ENCODE measurements at places on chromosomes 6 and 20.
A peak's percentile ranks its signal among the peaks of the same experiment; 100 is the strongest.

GRCh38 chr6:65113581-65113980 lies 593.4 kb downstream of the EYS start:
- DNase-seq = no peak

- DNase-seq = no peak
Measured at GRCh38 chr6:137224799-137225198, 5.6 kb upstream of the IFNGR1 start.

DNA sequence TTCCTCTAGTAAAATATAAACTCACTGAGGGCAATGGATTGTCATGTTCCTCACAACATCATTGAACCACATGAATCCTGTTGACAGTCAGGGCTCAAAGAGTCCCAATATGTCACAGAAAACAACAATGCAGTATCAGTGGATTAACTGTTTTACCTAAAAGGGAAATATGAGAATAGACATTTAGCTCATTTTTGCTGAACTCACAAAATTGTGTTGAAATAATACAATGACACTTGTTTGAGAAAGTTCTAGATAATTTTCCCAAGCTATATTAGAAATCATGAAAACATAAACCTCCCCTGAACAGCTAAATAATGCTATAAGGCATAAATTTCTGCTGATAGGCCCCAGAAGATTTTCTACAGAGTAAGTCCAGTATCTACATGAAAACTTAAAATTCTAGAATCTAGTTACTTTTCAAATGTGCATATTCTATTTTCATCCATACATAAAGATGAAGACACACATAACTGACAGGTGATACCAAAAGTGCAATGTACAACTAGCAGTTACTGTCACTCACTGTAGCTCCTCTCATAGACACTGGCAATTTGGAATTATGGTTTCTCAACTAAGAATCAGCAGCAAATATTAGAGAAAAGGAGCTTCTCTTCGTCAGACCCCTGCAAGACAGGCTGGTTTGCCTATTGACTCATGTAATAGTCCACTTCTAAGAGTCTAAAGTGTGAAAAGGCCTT lies 269.9 kb downstream of the PTPRK start:
- DNase-seq = no peak

DNA sequence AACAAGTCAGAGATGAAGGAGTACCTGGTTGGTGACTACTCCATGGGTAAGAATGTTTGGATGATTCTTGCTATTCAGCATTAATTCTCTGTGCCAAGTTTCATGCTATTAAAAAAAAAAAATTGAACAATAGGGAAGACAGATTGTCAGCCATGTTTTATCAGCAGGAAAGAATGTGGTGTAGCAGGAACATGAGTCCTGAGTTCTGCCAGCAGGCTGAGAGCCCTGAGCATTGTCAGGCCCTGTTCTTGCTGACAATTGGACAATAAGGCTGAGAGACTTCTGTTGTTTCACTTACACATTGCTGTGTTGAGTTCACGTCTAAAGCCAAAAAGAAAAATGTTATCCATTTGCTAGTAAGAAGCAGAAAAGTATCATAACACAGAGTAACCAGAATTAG lies 70.4 kb upstream of the SMIM28 start:
- no peak for DNase-seq

GRCh38 chr6:13177664-13178063 lies 150.7 kb downstream of the TBC1D7 start:
- DNase-seq = peak; percentile 19

DNA sequence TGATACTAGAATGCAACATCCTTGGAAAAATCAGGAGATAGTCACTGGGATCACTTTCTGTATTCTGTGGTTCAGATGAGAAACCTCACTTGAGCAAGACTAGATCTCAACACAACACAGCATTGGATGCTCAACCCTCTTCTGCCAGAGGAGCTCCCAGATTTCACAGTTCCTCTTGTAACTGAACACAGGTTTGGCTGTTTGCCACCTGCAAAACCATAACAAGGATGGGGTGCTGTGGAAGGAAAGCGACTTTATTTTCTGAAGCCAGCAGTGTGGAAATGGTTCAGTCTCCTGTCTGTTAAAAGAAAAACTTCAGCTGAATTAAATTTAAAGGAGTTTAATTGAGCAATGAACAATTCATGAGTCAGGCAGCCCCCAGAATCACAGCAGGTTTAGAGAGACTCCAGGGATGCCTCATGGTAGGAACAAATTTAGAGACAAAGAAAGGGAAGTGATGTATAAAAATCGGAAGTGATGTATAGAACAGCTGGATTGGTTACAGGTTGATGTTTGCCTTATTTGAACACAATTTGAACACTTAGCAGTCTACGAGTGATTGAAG lies 149.9 kb upstream of the UST start:
- no peak for DNase-seq

- no peak for DNase-seq
Measured at GRCh38 chr20:48944663-48945297, 23.3 kb downstream of the ARFGEF2 start.

DNA sequence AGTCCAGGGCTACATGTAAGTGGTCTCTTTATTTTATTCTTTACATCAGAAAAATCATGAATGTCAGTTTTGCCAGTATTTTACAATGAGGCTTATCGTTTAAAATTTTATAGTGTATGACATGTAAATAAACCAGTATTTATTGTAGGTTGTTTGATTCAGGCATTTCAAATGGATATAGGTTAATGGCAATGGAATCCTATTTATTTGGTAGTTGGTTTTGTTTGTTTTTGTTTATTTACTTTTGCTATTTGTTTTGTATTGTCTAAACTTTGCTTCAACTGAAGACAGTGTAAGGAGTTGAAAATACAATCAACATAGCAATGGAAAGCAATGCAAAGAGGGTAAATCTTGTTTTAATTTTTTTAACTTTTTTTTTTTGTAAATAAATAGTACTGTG lies 119.0 kb upstream of the SAMD5 start:
- DNase-seq = no peak

GRCh38 chr20:62025832-62026563 lies 39.7 kb downstream of the TAF4 start:
- no peak for DNase-seq

GRCh38 chr6:150729188-150729748 lies 129.6 kb downstream of the PLEKHG1 start:
- DNase-seq = no peak

DNA sequence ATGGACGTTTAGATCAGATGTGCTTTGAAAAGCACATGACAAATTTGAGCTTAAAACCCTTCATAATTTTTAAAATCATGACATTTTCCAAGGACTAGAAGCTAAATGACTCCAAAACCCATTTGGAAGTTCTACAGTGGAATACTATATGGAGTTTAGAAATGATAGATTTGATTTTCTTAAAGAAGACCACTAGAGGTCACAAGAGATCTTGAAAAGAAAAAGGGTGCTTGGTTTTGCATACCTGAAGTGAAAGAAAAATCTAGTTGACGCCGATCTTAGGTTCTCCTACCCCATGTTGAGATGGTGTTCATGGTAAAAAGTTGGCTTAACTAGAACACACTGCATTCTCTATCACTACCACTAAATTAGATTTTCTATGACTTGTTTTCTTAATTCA lies 31.5 kb downstream of the CFAP61 start:
- DNase-seq = no peak

DNA sequence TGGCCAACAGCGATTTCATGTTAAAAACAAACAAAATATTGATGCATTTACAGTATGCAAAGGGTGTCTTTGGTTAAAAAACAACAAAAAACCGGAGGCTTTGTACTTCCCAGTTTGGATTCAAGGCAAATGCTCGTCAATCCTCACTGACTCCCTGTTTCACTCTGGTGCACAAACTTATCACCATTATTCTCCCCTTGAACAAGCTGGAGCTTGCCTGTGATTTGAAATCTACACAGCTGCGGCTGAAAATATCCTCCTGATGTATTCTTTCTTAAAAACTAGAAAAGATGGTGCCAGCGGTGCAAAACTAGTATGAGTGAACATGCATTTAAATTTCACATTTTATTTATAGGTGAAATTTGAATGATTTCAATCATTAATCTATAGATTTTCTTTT lies 3.3 kb downstream of the PERP start:
- DNase-seq = no peak

DNA sequence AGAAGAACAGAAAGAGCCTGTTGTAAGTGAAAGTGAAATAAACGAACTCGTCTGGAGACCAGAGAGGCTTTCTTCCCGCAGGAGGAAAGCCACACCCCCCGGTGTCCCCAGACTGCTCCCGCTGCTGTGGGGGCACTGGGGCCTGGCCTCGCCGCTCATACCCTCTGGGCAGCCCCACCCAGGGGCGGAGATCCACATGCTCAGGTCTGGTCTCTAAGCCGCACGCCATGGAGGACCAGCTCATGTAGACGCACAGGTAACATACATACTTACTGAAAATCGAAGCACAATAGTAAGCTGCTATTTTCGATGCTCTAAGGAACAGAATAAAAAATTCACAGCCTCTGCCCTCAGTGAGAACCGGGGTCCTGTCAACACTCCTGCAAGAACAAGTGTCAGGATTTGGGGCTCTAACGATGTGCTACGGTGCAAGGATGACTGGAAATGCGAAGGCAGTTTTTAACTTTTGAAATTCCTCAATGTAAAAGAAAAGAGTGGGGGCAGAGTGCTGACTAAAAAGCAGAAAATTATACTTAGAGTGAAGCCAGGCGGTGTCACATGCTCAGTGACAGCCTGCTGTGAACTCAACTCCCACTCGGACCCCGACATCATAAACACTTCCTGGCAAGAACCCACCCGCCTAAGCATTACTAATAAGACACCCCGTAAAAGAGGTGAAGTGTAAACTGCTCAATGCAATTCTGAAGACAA lies 110.5 kb downstream of the IRF4 start:
- DNase-seq = peak; percentile 86

DNA sequence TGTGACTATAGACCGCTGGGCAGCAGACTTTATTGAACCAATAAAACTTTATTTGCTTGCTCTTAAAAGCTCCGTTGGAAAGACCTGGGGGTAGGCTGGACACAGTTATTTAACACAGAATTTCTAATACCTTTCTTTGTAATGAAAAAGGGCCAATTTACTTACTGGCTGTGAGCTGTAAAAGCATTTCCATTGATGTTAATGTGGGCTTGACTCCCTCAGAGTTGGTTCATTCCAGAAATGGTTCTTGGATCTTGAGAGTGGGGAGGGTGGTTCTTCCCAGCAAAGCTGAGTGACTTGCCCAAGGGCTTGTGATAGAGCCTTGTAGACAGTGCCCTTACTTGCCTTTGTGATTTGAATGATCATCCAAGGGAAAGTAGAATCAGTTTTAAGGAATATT lies 100.6 kb downstream of the SOX4 start:
- no peak for DNase-seq

GRCh38 chr6:44921798-44922197 lies 406.3 kb upstream of the RUNX2 start:
- DNase-seq = no peak

DNA sequence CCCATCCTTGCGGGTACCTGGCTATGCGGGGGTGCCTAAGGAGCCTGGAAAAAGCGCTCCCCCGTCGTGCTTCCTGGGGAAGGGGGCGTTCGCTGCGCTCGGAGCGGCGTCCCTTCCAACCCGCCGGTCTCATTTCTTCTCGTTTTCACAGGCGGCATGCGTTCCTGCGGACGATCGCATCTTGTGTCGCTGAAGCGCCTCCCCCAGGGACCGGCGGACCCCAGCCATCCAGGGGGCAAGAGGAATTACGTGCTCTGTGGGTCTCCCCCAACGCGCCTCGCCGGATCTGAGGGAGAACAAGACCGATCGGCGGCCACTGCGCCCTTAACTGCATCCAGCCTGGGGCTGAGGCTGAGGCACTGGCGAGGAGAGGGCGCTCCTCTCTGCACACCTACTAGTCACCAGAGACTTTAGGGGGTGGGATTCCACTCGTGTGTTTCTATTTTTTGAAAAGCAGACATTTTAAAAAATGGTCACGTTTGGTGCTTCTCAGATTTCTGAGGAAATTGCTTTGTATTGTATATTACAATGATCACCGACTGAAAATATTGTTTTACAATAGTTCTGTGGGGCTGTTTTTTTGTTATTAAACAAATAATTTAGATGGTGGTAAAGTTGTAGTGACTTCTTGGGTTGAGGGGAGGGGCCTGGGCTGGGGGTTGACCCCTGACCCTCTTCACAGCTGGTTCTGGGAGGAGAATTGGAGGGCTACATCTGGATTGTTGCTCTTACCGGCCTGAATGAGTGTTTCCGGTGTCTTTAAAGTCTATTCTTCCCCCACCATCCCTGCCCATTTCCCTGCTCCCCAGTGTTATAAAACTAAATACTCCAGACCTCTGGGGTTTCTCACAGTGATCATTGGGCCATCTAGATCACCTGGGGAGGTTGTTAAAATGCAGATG lies 1.1 kb downstream of the ID1 start:
- DNase-seq = no peak

GRCh38 chr6:127436578-127437110 lies 22.5 kb downstream of the KIAA0408 start:
- no peak for DNase-seq

DNA sequence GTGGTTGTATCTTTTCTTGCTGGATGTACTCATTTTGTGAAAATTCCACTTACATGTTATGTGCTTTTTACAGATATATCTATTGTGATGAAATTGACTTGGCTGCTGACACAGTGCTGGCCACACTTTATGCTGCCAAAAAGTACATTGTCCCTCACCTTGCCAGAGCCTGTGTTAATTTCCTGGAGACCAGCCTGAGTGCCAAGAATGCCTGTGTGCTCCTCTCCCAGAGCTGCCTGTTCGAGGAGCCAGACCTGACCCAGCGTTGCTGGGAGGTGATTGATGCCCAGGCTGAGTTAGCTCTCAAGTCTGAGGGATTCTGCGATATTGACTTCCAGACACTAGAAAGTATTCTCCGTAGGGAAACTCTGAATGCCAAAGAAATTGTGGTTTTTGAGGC lies 4.9 kb downstream of the BTBD3 start:
- no peak for DNase-seq

DNA sequence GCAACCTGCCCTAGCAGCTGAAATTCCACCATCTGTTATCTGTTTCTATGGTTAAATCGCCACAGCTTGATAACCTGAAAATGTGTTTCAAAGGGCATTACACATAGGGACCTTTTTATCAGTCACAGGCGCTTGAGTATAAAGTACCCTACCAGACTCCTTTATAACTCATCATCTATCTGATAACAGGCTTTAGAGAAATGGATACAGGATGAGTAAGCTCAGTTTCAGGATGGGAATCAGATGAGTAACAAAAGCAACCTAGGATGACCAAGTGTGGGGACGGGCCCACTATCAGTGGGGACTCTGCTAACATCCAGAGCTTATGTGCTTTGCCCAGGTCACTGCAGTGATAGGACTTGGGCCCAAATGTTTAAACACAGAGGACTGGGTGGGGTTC lies 75.6 kb downstream of the PRND start:
- no peak for DNase-seq

Data from activated T-cell treated with anti-CD3 and anti-CD28 coated beads, Interleukin-2, amount 50 U/mL, for 48 hours (primary cell).